ENCODE measurements at places on chromosomes 5 and 9.

DNA sequence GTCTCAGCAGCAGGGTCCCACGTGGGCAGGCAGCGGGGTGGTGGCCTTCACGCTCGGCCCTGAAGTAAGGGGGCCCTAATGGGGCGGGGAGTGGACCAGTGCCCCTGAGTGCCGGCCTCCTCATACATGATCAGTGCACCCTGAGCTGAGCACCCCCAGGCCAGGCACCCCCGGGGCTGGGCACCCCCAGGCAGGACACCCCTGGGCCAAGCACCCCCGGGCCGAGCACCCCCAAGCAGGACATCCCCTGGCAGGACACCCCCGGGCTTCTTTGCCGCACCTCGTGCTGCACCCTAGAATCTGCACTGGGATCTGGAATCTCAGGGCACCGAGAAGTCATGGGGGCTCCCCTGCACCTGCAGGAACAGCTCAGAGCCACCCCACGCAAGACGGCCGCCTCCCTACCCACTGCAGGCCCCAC lies 51.4 kb downstream of the EXD3 start:
- peak; percentile 79 for DNase-seq

DNA sequence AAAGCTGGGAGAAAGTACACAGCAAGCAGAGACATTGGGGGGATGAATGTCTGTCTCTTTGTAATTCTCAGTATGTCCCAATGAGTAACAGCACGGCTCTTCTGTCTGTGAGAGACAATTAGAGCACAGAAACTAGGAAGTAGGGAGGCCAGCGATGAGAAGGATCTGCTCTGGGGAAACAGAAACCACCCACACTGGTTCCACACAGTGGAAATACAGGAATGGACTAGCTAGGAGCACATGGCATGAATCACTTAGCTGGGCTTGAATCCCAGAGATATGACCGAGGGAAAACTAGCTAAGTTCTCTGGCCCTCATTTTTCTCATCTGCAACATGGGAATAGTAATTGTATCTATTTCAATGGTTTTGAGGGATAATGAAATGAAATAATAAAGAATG lies 895.9 kb downstream of the TLE4 start:
- DNase-seq, result peak; percentile 43

DNA sequence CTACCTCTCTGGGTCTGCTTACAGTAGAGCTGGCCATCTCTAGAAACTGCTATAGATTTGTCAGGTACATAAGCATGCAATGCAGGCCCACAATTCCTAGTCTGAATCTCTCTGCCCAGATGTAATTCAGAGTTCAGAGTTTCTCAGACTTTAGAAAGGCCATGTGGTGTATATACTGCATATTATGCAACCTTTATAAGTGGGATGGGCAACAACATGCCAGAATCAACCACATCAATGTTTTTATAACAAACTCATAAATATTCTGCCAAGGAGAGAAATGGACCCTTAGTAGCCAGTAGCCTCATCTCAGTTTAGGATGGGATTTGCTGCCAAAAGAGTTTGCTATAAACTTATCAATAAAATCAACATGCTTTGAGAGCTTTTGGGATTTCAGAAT lies 78.8 kb downstream of the SLC1A1 start:
- DNase-seq, result no peak

GRCh38 chr5:103244398-103244797 lies 14.2 kb upstream of the MACIR start:
- DNase-seq, result no peak

DNA sequence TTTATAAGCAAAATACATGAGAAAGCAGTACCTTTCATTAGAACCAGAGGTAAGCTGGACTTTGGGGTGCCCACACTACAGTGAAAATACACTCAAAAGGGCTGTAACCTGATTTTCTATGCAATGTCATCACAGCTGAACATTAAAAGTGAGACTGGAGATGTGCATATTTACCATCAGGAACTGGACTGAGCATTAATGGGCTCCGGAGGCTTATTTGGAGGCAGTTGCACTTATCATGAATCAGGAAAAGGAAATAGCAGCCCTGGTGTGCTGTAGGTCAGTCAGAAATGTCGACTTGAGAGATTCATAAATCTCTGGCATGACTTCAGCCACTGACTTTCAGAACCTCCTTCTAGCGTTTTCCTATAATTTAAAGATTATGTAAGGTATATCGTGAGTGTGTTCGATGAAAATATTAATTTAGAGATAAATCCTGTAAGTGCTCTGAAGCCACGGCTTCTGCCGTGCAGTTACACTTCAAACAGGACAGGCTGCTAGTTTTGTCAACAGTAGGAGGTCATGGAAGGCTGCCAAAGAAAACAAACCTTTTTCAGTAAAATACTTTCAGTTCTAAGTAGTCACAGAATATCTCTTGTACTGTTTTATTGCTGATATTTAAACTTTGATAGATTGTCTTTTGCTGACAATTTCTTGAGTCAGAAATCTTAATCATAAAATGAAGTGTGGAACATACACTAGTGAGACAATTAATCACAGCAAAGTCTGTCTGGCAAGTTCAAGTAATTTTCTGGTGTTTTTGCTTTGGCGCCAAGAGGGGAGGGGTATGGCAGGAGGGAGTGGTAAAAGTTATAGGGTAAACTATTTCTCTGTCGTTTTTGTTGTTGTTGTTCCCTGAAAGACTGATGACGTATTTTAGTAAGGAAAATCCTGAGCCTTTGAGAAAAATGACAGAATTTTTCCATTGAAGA lies 939.7 kb downstream of the NR2F1-AS1 start:
- no peak for DNase-seq

- DNase-seq, result no peak
Observed at GRCh38 chr9:117189121-117189520, 225.7 kb downstream of the ASTN2 start.

DNA sequence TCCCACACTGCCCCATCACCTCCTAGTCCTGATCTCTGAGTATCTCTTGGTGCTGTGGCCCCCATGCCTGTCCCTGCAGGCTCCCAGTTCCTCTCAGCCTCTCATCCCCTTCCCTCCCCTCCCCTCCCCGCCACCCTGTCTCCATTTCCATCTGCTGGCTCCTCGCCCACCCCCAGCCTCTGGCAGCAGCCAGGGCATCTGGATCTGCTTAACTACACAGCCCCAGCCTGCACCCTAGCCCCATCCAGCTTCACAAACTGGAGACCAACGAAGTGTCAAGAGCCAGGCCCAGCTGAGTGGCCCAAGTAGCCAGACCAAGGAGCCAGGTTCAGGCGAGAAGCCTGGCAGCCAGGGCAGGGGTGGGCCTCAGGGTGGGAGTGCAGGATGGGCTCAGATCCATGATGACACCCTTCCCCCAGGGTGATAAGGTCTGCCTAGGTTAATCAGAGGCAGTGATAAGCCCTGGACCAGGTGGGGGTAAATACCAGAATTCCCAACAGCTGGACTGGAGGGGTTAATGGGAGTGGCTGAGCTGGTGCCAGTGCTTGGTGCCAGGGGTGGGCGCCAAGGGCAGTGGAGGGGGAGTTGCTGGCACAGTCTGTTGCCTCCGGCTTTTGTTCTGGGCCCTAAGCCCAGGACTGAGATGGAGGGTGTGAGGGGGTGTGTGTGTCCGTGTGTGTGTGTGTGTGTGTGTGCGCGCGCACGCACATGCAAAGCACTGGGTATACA lies 2.5 kb downstream of the IL11RA start:
- DNase-seq, result peak; percentile 90

- DNase-seq, result no peak
Observed at GRCh38 chr5:27773166-27773565, 734.8 kb upstream of the CDH9 start.

GRCh38 chr5:53376853-53377252 lies 103.6 kb upstream of the FST start:
- no peak for DNase-seq

Data from osteoblast (primary cell).